Activated CD8-positive, alpha-beta memory T cell treated with anti-CD3 and anti-CD28 coated beads, Interleukin-2, amount 10 ng/mL, durations not matched to agents 7 days and 5 days (primary cell): ENCODE measurements at places on chromosomes 4 and X.
A peak's percentile ranks its signal among the peaks of the same experiment; 100 is the strongest.

DNA sequence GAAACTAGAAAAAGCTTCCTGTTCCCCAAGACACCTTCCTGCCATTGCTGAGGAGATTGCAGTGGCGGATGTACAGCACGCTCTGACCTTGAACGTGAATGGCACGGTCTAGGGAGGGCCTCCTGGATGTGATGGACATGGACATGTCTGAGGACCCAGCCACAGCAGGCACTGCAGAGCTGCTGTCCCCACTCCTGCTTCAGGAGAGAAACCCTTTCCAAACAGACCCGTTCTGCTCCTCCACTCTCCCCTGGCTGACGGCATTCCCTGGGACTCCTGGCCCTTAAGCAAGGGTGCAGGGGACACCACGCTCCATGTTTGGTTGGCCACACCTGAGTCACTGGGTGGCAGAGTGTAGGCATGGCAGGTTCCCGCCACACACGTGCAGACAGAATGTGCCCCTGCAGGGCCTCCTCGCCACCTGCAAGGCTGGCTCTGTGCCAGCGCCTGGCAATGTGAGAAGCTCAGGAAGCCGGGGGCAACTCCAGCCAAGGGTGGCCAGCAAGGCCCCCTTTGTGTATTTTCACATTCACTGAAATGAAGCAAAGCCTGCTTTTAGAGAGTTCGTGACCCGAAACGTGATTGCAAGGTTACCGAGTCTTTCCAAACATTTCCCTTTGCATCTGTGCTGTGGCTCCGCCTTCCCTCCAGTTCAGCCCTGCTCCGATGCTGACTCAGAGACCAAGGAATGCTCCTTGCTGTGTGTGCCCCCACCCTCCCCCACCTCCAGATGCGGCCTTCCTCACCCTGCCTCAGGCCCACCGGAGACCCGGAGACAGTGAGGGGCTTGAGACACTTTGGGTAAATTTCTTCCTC, 46.1 kb downstream of the HTRA3 start:
- H3K36me3 ChIP-seq, result no peaks in the 10 kb centered on the region
- H3K27me3 ChIP-seq, result peaks cover 8% of the 10 kb centered on the region
- H3K4me1 ChIP-seq, result no peaks in the 10 kb centered on the region
- peak; percentile 34 for DNase-seq

DNA sequence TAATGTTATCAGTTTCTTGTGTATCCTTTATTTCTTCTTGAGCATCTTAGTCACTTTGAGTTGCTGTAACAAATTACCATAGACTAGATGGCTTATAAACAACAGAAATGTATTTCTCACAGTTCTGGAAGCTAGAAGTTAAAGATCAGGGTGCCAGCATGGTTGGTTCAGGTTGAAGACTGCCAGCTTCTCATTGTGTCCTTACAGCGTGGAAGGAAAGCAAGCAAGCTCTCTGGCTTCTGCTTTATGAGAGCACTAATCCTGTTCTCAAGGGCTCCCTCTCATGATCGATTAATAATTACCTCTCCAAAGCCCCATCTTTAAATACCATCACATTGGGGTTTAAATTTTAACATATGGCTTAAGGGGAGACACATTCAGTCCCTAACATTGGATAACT, 497.2 kb downstream of the RAPGEF2 start:
- no peaks in the 10 kb centered on the region for H3K4me1 ChIP-seq
- no peaks in the 10 kb centered on the region for H3K36me3 ChIP-seq
- no peaks in the 10 kb centered on the region for H3K27me3 ChIP-seq

DNA sequence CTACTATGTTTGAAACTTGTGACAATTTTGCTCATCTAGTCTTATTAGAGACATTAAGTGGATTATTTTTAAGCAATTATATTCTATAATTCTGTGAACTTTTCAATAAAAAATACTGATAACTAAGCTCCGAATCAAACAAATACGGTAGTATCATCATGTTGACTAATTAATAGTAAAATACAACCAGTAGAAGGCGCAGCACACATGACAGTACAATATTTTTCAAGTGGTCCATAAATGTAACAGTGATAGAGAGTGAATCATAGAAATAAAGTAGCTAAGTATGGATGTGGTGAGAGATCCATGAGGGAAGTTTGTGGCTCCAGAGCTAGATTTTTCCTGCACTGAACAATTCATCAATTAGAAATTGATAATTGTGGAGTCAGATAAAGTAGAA, 666.2 kb downstream of the KCTD8 start:
- no peaks in the 10 kb centered on the region for H3K36me3 ChIP-seq
- no peak for DNase-seq
- no peaks in the 10 kb centered on the region for H3K4me1 ChIP-seq
- no peaks in the 10 kb centered on the region for H3K27me3 ChIP-seq

DNA sequence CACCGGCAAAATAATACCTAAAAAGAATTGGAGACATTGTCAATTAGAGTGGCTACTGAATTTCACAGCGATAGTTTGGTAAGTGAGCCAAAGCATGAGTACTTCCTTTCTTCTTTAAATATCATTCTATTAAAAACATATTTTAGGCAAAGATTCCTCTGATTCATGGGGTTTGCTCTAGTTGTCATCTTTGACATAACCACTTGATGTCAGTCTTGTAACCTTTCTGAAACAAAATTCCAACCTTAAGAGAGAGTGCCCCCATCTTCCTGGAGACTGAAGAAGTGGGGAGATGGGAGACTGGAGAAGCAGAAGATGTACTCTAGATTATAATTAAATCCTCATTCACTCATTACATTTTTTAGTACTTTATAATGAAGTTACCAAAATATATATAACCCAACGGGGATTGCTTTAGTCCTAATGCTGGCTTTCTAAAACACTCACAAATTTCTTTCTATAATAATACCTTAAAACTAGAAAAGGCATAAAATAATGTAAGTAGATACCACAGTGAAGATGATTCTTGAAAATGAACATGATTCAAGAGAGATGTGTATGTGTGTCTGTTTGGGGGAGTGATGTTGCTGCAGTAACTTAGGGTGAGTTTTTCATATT, 96.4 kb downstream of the EMCN start:
- H3K4me3 ChIP-seq, result no peak overlapping the region
- no peaks in the 10 kb centered on the region for H3K4me1 ChIP-seq
- no peaks in the 10 kb centered on the region for H3K36me3 ChIP-seq
- DNase-seq, result no peak

DNA sequence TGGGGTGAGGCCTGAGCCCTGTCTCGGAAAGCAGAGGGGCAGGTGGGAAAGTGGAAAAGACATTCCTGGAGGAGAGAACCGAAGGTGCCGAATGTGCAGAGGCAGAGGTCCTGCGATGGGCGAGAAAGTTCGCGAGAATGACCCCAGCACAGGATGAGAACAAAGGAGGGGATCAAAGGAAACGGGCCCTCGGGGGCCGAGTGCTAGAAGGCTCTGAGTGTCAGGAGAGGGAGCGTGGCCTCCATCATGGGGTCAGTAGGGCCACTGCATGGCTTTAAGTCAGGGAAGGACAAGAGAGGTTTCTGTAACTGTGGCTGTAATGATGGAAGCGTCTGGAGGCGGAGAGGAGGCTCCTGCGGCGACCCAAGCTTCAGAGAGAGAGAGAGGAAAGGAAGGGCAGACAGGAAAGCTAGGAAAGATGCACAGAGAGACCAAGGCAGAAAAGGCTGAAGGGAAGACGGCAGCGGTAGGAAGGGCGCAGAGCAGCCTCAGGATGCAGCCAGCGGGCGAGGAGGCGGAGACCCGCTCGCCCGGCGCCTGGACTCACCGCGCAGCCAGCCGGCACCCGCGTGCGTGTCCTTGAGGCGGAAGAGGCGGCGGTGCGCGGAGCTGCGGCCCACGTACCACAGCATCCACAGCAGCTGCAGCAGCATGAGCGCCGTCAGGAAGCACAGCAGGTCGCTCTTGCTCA, 669 bp downstream of the OTOP1 start:
- H3K4me3 ChIP-seq, result no peak overlapping the region
- DNase-seq, result no peak
- peaks cover 5% of the 10 kb centered on the region for H3K36me3 ChIP-seq
- peaks cover 5% of the 10 kb centered on the region for H3K4me1 ChIP-seq
- H3K27ac ChIP-seq, result no peak overlapping the region
